ENCODE measurements at places on chromosomes 12 and 14. TPM values are rescaled to one million over a fixed set of nuclear protein-coding genes. Genes with fewer than 3 reads are reported as not detected.

Gene IFI27L2
- 19.8 TPM for total RNA-seq

GRCh38 chr14:61064210-61064609 is 83.2 kb downstream of the SLC38A6 start:
- no peak overlapping the region for H3K4me3 ChIP-seq
- no peaks in the 10 kb centered on the region for H3K27me3 ChIP-seq
- no peak overlapping the region for H3K27ac ChIP-seq
- no peak for DNase-seq
- H3K4me1 ChIP-seq: no peaks in the 10 kb centered on the region
- H3K36me3 ChIP-seq: no peaks in the 10 kb centered on the region

Gene C1S
- total RNA-seq: 7.3 TPM

DNA sequence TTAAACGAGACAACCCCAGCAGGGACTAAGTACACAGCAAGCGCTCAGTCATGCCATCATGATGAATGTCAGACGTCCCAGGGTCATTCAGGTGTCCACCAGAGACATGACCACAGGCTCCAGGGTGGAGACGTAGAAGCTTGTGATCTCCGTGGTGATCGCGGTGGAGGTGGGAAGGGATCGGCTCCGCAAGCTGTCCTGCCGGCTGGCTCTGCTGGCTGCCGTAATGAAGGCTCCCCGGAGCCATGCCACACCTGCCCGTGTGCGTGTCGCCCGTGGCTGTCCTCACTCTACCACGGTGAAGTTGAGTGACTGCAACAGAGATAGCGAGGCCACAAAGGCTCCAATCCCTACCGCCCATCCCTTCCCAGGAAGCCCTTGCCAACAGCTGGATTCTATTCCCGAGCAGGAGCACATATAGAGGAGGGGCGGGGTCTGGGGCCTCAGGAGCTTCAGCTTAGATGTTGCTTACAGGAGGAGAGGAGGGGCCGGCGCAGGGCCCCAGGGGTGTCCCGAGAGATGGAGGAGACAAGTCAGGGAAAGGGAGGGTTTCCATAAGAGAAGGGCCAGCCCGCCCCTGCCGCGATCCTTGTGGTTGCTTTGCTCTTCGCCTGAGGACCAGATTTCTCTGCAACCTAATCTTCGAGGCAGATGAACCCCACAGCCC is 332.6 kb upstream of the SFSWAP start:
- no peak overlapping the region for H3K4me3 ChIP-seq
- peaks cover 6% of the 10 kb centered on the region for H3K27me3 ChIP-seq
- H3K4me1 ChIP-seq: peaks cover 7% of the 10 kb centered on the region
- DNase-seq: no peak

- H3K4me3 ChIP-seq: no peak overlapping the region
- no peaks in the 10 kb centered on the region for H3K36me3 ChIP-seq
- peaks cover 16% of the 10 kb centered on the region for H3K4me1 ChIP-seq
- no peaks in the 10 kb centered on the region for H3K27me3 ChIP-seq
- no peak for DNase-seq
Measured at GRCh38 chr12:100371146-100371545, 14.3 kb downstream of the SLC17A8 start.

Gene NDRG2
- 27.2 TPM for total RNA-seq

GRCh38 chr14:58701604-58702003 is 63.8 kb downstream of the DACT1 start:
- H3K27me3 ChIP-seq: no peaks in the 10 kb centered on the region
- H3K27ac ChIP-seq: no peak overlapping the region
- no peak overlapping the region for H3K4me3 ChIP-seq
- H3K4me1 ChIP-seq: no peaks in the 10 kb centered on the region
- no peaks in the 10 kb centered on the region for H3K36me3 ChIP-seq

Gene NXPH4
- 1.7 TPM for total RNA-seq

GRCh38 chr14:64387232-64387781 is 846 bp upstream of the MTHFD1 start:
- no peak for DNase-seq
- peaks cover 9% of the 10 kb centered on the region for H3K4me1 ChIP-seq
- H3K36me3 ChIP-seq: no peaks in the 10 kb centered on the region
- peak overlapping the region; percentile 89 for H3K27ac ChIP-seq

DNA sequence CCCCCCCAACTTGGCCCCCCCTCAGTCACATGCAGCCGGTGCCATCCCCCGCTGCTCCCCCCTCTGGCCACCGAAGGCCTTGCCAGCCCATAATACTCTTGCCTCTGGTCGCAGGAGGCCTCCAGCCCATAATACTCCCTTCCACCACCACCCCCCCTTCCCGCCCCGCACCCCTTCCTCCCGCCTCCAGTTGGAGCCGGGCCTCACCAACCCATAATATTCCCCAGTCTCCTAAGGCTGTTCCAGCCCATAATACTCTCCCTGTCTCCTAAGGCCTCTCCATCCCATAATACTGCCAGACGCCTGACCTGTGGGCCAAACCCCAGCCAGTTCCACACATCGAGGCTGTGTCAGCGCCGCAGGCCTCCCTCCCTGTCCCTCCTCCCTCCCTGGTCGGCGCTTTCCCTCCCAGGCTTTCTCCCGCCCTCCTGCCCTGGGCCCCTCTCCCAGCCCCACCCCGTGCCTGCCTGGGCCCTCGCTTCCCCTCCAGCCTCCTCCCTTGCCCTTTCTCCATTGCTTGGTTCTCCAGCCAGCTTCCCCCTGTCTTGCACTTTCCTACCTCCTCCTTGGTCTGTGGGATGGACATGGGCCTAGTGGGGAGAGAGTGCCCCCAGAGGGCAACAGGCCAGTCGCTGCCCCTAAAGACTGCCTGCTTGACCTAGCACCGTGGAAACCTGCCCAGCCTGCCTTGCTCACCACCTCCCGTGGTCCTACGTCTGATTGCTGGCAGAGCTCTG is 6.8 kb upstream of the CHD4 start:
- no peak overlapping the region for H3K4me3 ChIP-seq
- no peaks in the 10 kb centered on the region for H3K36me3 ChIP-seq
- peak overlapping the region; percentile 44 for H3K27ac ChIP-seq
- DNase-seq: peak; percentile 82

Gene SLC6A15
- total RNA-seq: 38.1 TPM

- no peaks in the 10 kb centered on the region for H3K4me1 ChIP-seq
- H3K4me3 ChIP-seq: no peak overlapping the region
- H3K36me3 ChIP-seq: no peaks in the 10 kb centered on the region
- H3K27ac ChIP-seq: no peak overlapping the region
- no peaks in the 10 kb centered on the region for H3K27me3 ChIP-seq
Measured at GRCh38 chr14:52397844-52398243, 83.7 kb downstream of the PTGER2 start.

DNA sequence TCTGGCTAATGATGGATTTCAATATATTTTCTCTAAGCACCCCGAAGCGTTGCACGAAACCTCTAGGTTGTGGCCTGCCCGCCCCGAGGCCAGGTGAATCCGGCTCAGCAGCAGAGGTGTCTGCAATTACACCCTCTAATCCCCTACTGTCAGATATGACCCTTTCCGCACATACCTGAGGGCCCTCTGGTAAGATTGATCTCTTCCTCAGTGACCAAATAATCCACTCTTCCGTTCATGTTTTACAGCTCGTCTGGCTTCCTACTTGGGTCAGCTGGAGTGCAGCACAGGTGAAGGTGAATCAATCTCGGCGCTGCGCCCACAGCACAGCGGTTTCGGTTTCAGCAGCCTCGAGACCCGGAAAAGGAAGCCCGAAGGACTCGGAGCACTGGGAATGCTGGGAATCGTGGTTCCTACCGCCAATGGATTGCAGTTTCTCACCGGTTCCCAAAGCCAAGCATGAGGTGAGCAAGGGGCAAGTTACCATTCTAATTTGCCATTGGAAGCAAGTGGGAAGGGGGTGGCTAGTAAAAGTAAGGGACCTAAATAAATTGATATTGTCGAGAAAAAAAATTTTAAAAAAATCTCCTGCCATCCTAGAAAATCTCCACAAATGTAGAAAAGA is at the start of gene SYNJ2BP:
TSS of gene SYNJ2BP (minus strand) at position 366 of the 625 bp plus-strand sequence. CDS start at position 239, 127 bp downstream.
- H3K4me1 ChIP-seq: no peaks in the 10 kb centered on the region
- H3K27ac ChIP-seq: peak within 1 kb of the TSS; percentile 68
- H3K4me3 ChIP-seq: peak within 1 kb of the TSS; percentile 89
- no peaks in the 10 kb centered on the region for H3K27me3 ChIP-seq

Gene IL26
- total RNA-seq: not detected

DNA sequence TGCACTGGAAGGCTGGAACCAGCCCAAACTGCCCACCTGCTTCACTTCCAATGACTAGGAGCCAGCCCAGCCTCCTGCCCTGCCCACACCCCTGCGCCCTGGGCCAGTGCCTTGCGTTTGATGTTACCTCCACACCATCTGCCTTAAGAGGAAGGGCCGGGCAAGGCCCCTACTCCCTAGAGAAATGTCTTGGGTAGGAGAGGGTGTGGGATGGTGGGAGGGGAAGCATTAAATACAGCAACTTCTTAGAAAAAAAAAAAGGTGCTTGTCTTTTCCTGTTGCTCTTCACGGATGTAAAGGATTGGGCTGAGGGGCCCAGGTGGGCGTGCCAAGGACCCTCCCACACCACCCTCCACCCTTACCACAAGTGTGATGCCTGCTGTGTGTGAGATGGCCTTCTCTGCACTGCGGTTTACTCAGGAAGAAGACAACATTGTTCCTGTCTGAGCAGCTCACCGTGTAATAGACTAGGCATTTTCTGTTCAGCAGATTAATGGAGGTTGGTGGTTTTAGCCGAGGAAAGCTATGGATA is 99.9 kb downstream of the NINJ2 start:
- no peak overlapping the region for H3K4me3 ChIP-seq
- no peak for DNase-seq
- no peaks in the 10 kb centered on the region for H3K4me1 ChIP-seq
- H3K36me3 ChIP-seq: no peaks in the 10 kb centered on the region

GRCh38 chr12:78284417-78284816 is 453.7 kb downstream of the NAV3 start:
- DNase-seq: no peak
- no peaks in the 10 kb centered on the region for H3K27me3 ChIP-seq
- no peaks in the 10 kb centered on the region for H3K4me1 ChIP-seq
- H3K4me3 ChIP-seq: no peak overlapping the region

Gene TCTN2
- total RNA-seq: 7.2 TPM

- no peak overlapping the region for H3K27ac ChIP-seq
- H3K36me3 ChIP-seq: no peaks in the 10 kb centered on the region
- H3K4me1 ChIP-seq: no peaks in the 10 kb centered on the region
- H3K4me3 ChIP-seq: no peak overlapping the region
Measured at GRCh38 chr12:47247418-47247817, 167.7 kb upstream of the AMIGO2 start.

- H3K4me1 ChIP-seq: no peaks in the 10 kb centered on the region
- no peaks in the 10 kb centered on the region for H3K36me3 ChIP-seq
- H3K27ac ChIP-seq: peak within 1 kb of the TSS; percentile 65
- DNase-seq: no peak
Measured at GRCh38 chr12:64610079-64610659, at the start of gene RASSF3. Gene RASSF3 (plus strand): TSS chr12:64610495. CDS start chr12:64610633, 138 bp downstream.

Gene CLEC6A
- total RNA-seq: not detected

DNA sequence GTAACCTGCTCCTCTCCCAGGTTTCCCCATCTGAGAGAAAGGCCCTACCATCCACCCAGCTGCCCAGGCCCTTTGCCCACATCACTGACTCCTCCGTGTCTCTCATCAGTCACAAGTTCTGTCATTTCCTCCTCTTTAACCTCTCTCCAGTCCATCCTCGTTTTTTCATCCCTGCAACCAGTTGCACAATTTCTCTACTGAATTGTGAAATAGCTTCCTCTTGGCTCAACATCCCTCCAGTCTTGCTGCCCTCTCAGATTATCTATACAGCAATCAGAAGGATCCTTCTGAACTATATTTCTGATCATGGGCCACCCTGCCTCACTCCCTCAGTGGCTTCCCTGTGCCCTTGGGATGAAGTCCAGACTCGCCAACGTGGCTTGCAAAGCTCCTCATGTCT is 6.8 kb downstream of the FAM161B start:
- no peaks in the 10 kb centered on the region for H3K4me1 ChIP-seq
- H3K27ac ChIP-seq: no peak overlapping the region
- no peak for DNase-seq
- H3K27me3 ChIP-seq: no peaks in the 10 kb centered on the region
- no peak overlapping the region for H3K4me3 ChIP-seq

DNA sequence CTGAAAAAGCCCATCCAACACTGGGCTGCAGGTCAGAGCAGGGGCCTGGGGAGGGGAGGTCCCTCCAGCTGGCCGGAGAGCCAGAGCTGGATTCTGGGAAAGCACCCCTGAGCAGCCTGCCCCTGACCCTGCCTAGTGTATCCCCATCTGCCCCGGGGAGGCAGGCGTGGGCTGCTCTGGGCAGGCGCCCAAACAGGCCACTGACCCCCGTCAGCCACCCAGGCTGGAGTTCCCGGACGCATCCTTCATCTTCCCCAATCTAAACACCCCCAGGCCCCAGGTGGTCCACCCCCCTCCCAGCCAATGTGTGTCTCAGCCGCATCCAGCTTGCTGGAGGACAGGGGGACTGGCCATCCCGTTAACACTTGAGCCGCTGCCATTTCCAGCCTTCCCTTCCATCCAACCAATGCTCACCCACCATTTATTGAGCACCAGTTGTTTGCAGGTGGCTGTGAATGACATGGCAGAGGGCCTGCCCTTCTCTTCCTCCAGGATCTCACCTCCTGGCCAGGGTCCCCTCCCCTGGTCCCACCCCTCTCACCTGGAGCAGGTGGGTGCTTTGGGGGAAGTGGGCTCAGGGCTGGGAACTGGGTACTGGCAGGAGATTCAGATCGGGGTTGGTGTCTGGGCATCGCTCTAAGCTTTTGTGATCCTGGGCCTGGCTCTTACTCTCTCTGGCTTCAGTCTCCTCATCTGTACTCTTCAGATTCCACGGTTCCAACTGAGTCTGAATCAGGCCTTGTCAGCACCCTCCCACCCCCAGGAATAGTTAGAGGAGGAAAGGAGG is 743 bp upstream of the DTX1 start:
- H3K4me1 ChIP-seq: no peaks in the 10 kb centered on the region
- H3K36me3 ChIP-seq: no peaks in the 10 kb centered on the region
- no peak overlapping the region for H3K27ac ChIP-seq

DNA sequence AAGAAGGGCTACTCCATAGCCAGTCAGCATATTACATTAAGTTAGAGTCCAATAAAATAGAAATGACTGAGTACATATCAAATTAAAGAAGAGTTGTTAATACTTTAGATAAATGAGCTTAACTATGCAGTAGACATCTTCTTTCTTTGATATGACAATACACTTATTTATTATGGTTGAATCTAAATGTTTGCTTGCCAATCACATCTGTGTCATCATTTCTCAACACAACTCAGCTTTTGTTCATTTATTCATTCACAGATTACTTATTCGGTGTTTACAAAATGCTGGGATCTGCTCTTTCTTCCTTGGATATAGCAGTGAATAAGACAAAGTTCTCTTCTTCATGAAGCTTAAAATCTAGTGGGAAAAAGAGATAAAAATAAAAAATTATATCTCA is 614.6 kb upstream of the ATP2B1 start:
- H3K4me1 ChIP-seq: 0 out of 2 replicates have a peak, but pooled peaks cover 2% of the 10 kb centered on the region
- no peaks in the 10 kb centered on the region for H3K36me3 ChIP-seq
- no peak overlapping the region for H3K27ac ChIP-seq
- no peaks in the 10 kb centered on the region for H3K27me3 ChIP-seq
- no peak overlapping the region for H3K4me3 ChIP-seq
- no peak for DNase-seq

Gene NRIP2
- total RNA-seq: not detected

- no peak overlapping the region for H3K27ac ChIP-seq
- peaks cover 4% of the 10 kb centered on the region for H3K4me1 ChIP-seq
- DNase-seq: no peak
- no peaks in the 10 kb centered on the region for H3K27me3 ChIP-seq
- no peak overlapping the region for H3K4me3 ChIP-seq
Measured at GRCh38 chr12:2374092-2374906, 321.5 kb downstream of the CACNA1C start.
